ENCODE measurements at places on chromosomes 6 and 20.
A peak's percentile ranks its signal among the peaks of the same experiment; 100 is the strongest.

DNA sequence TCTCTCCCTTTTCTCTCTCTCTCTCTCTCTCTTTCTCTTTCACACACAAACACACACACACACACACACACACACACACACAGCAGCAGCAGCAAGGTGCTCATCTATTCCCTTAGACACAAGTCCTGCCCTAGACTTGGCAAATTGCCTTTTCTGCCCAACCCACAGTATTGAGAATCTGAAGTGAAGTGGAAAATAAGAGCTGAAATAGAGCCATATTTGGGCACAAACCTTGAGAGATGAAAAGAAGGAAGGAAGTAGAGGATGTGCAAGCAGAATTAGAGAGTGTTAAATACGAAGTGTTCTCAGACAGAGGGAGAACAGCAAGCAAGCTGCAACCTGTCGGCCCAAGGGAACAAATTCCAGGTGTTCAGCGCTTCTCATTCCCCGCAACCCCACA lies 557.5 kb upstream of the NOX3 start:
- no peak for DNase-seq

- no peak for DNase-seq
Observed at GRCh38 chr6:74510878-74511277, 695.0 kb downstream of the COL12A1 start.

GRCh38 chr6:3350252-3350796 lies 91.6 kb downstream of the PSMG4 start:
- DNase-seq = no peak

DNA sequence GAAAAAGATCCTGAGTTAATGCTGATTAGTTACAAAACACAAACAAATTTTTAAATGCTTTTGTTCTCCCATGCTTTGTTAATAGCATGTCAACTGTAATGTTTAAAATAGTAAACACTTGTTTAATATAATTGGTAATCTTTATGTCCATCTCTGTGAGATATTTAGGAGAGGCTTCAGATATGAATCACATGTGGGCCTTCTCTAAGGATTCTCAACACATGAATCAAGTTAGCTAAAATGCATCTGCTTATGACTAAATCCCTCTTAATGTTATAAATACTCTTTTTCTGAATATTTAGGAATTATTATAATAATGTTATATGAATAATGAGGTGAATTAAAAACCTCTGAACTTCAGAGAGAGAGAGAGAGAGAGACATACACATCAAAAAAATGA lies 345.9 kb upstream of the MANEA start:
- no peak for DNase-seq

- no peak for DNase-seq
Observed at GRCh38 chr6:1416820-1417219, 27.4 kb downstream of the FOXF2 start.

DNA sequence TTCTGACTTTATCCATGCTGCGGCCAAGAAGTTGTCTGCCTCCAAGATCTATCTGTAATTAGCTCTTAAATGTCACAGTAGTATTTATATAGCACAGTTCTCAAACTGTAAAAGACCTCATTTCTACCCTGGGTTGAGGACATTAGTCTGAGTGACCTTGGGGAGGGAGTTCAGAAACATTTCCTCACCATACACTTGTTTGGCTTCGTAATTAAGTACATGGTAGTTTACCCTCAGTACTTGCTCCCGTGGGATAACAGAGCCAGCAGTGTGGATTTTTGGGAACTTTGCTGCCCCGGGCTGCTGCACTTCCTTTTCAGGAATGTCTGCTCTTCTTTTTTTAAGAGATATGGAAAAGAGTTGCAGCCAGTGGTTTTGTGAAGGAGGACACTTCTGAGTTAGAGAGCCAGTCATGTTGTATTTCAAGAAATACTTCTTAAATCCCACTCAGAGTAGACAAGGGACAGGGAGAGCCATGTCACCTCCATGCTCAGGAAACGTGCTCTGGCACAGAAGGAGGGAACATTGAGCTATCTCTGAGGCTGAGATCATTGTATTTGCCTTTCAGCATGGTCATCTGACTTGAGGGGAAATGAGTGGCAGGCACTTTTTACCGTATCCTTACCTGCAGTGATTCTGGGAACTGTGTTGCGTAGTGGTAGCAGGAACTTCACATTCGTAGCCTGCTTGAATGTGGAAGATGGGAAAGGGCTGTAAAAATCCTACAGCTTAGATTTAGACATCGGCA lies 33.6 kb downstream of the RPRD1B start:
- DNase-seq = no peak

- DNase-seq = no peak
Observed at GRCh38 chr20:15763366-15763765, 809.9 kb downstream of the KIF16B start.

- no peak for DNase-seq
Observed at GRCh38 chr6:137498481-137499190, 4.4 kb upstream of the OLIG3 start.

GRCh38 chr20:39412091-39412490 lies 449.9 kb downstream of the DHX35 start:
- no peak for DNase-seq

GRCh38 chr6:134593024-134593423 lies 275.1 kb upstream of the SGK1 start:
- DNase-seq = no peak

- DNase-seq = no peak
Observed at GRCh38 chr20:19473922-19474286, 261.5 kb downstream of the SLC24A3 start.

GRCh38 chr6:79713701-79714322 lies 82.7 kb downstream of the SH3BGRL2 start:
- DNase-seq = peak; percentile 29

DNA sequence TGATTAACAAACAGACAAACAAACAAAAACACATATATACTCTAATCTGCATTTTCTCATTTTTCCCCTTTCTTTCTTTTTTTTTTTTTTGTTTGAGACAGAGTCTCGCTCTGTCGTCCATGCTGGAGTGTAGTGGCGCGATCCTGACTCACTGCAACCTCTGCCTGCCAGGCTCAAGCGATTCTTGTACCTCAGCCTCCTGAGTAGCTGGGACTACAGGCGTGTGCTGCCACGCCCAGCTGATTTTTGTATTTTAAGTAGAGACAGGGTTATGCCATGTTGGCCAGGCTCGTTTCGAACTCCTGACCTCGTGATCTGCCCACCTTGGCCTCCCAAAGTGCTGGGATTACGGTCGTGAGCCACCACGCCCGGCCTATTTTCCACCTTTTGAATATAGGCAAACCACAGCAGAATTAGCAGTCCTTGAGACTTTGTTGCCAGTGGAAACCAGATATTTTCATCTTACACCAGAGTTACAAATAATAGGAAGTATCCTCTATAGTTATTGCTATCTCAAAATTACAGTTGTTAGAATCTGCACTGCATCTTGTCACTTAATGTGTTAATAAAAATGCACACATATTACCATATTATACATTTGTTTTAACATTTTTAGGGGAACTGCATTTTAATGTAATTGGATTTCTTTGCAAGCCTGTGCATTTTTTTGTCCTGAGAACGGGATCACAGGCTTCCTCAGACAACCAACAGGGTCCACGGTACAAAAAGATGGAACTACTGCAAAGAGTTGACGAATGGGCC lies 208.2 kb upstream of the ZNF217 start:
- no peak for DNase-seq

DNA sequence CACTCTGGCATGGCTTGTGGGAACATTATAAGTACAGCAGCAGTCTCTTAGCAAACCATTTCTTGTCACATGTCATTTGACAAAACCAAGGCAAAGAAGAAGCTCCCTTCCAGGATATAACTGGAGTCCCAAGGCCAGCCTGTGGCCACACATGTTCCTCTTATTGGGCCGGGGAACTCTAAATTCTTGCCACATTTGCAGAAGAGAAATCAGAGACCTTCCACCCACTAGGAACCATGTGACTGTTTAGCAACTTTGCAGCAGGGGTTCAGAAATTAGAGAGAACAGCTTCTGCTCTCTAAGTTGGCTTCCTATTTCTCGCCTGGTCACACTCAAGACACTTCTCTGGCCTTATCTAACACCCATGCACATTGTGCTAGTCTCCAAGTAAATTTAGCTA lies 20.4 kb upstream of the MEP1A start:
- DNase-seq = no peak

DNA sequence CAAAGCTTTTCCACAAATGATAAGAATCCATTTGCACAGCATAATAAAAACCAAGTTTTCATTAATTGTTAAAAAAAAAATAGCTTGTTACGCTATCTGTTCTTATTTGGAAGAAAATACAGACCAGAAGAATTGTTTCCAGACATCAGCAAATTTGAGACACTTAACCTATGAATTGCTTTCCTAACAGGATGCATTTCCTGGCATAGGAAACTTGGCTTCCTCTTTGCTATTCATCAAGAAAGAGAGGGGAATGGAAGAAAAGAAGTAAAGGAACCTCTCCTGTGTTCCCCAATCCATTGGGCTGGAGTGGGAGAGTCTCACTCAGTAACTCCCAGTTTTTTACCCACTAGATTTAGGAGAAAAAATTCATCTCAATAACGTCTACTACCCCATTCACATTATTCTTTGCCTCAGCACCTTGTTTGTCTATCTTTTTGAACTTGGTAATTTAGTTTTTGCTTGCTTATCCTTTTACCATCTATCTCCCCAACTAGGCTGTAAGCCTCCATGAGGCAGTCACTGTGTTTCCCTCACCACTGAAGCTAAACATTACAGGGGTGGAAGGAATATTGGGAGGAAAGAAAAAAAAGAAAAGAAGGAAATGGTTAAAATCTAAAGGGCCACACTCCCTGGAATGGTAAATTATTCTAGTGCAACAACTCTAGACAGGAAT lies 150.3 kb downstream of the COL21A1 start:
- DNase-seq = no peak

DNA sequence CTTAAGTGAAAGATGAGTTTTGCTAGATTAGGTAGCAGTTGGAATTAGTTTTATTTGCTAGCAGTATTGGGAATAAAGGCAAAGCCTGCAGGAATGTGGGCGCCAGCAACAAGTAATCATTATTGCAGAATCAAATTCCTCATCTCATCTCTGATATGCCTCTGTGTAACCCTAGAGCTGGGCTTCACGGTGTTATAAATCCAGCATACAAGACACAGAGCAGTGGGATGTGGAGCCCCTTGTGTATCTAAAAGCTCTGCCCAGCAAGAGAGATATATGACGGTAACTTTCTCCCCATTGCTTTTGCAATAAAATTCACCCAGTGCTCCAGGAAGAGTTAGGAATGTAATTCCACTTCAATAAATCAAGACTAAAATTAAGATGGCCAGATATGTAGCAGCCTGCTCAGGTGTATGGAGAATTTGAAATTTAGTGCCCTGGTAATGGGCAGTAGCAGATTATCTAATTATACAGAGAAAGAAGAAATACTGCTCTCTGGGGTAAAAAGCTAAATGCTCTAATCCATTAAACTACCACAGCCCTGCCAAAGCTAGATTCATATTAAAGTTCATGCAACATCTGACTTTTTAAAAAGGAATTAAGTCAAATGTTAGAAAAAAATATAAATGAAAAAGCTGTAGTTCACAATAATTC lies 5.6 kb upstream of the BLOC1S5 start:
- DNase-seq = no peak

- no peak for DNase-seq
Observed at GRCh38 chr20:45064812-45065211, 36.1 kb downstream of the KCNS1 start.

DNA sequence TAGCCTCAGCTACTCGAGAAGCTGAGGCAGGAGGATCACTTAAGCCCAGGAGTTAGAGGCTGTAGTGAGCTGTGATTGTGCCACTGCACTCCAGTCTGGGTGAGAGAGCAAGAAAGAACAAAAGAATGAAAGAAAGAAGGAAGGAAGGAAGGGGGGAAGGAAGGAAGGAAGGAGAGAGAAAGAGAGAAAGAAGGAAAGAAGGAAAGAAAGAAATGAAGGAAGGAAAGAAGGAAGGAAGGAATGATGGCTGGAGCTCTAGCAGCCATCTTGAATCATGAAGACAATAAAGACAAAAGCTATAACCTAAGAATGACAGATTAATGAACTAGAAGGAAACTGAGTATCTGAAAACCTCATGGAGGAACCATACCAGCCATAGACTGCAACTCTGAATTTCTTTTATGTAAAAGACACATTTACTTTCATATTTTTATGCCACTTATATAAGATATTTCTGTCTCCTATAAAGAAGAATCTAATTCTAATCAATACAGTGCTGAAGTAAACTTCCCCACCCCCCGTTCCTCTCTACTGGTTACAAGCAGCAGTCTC lies 522.3 kb upstream of the JARID2 start:
- DNase-seq = no peak

DNA sequence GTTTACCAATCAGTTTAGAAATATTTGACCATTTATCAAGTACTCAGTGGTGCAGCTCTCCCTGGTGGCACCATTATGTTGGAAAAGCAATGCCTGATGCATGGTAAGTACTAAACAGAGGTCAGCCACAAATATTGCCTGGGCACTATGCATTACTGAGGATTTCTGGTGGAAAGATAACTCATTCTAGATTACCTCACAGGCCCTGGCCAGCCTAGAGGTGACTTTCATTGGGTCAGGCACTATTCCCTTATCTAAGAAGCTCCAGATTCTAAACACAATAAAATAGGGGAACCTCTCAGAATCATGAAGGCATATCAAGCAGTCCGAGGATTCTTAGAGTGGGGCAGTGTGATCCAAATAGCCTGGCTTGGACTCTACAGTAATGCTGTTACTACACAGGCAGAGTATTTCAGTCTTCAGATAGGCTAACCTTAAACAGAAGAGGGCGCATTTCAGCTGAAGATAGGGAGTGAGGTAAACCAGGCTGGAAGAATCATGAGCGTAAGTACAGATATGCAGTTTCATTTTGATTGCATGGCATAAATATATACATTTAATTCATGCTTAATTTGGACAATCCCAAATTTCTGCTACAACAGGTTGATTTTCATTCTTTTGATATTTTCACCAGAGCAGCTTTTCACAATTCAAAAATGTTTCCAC lies 12.1 kb downstream of the LGSN start:
- DNase-seq = no peak

- no peak for DNase-seq
Observed at GRCh38 chr6:149385998-149386646, 13.9 kb upstream of the SUMO4 start.

GRCh38 chr20:8244637-8245036 lies 112.6 kb downstream of the PLCB1 start:
- no peak for DNase-seq

DNA sequence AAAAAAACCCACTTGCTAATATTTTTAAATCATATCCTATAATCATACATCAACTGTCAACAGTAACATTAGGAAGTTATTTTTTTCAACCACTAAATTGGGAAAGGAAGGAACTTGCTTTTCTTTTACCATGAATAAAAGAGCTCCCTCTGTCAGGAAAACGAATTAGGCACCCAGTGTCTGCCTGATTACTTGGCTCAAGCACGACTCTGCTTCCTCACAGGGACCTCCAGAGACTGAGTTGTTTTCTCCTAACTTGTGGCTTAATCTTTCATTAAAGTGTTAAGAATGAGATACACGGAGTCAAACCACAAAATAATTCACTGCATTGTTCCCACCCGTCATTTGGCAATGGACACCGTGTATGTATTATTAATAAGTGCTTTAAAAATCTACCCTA lies 1405.1 kb upstream of the EYS start:
- no peak for DNase-seq

- no peak for DNase-seq
Observed at GRCh38 chr6:62652692-62653328, 366.8 kb upstream of the KHDRBS2 start.

GRCh38 chr6:83119742-83120300 lies 52.4 kb downstream of the DOP1A start:
- no peak for DNase-seq

GRCh38 chr6:90478278-90478677 lies 108.6 kb downstream of the MAP3K7 start:
- peak; percentile 41 for DNase-seq

GRCh38 chr20:60558486-60558885 lies 600.3 kb downstream of the CDH26 start:
- no peak for DNase-seq
